Ovary (tissue), 10 donors: ENCODE measurements at places on chromosomes 12 and 14. TPM values are rescaled to one million over a fixed set of nuclear protein-coding genes. Genes with fewer than 3 reads are reported as not detected.

GRCh38 chr14:24438223-24439097 lies 4.1 kb downstream of the SDR39U1 start:
- H3K4me3 ChIP-seq, result no peak overlapping the region
- H3K27ac ChIP-seq, result no peak overlapping the region
- H3K27me3 ChIP-seq, result no peaks in the 10 kb centered on the region
- H3K36me3 ChIP-seq, result no peaks in the 10 kb centered on the region
- H3K4me1 ChIP-seq, result peaks cover 3% of the 10 kb centered on the region

The SLC39A9 gene
- 53.0 TPM for total RNA-seq

GRCh38 chr12:106956048-106956578 lies 406 bp downstream of the TMEM263 start:
- H3K27ac ChIP-seq, result peak overlapping the region; percentile 63
- peaks cover 2% of the 10 kb centered on the region for H3K4me1 ChIP-seq
- no peaks in the 10 kb centered on the region for H3K36me3 ChIP-seq
- H3K27me3 ChIP-seq, result no peaks in the 10 kb centered on the region
- peak overlapping the region; percentile 96 for H3K4me3 ChIP-seq
- peak; percentile 84 for DNase-seq

- H3K4me1 ChIP-seq, result peaks cover 5% of the 10 kb centered on the region
- no peaks in the 10 kb centered on the region for H3K27me3 ChIP-seq
- H3K27ac ChIP-seq, result no peak overlapping the region
- no peaks in the 10 kb centered on the region for H3K36me3 ChIP-seq
- H3K4me3 ChIP-seq, result no peak overlapping the region
Observed at GRCh38 chr14:103418481-103418818, 33.2 kb downstream of the MARK3 start.

DNA sequence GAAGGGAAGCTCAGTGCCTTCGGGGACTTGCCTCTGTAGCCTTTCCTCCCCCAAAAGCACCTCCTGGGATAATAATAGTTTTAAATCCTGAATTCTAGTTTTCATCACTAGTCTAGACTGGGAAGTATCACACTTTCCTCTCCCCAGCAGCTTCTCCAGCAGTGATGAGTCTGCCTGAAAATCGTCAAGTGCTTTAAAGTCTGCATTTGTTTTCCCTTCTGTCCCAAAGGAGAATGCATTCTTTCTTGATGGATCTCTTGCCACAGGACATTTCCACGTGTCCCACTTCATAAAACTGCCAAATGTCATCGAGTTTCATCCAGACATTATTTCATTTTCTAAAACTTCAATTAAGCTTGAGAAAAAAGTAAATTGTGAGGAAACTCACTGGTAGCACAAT lies 15.0 kb downstream of the CSRP2 start:
- no peak for DNase-seq
- H3K4me3 ChIP-seq, result no peak overlapping the region
- H3K27ac ChIP-seq, result no peak overlapping the region
- no peaks in the 10 kb centered on the region for H3K4me1 ChIP-seq

DNA sequence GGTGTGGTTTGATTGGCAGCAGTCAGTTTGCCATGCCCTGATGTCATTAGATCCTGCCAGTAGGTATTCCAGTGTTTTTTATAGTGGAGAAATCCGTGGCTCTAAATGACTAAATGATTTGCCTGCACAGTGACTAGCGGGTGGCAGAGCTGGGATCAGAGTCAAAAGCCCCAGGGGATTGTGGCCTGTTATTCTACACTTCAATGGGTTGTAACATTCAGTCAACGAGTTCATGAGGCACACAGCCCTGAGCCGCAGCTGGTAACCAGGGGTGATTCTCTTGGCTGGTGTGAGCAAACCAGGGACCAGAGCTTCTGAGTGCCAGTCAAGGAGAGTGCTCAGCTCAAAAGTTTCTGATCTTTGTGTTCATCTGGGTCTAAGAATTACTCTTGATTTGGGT lies 1.8 kb downstream of the MYH6 start:
- no peak for DNase-seq
- no peak overlapping the region for H3K4me3 ChIP-seq
- H3K36me3 ChIP-seq, result no peaks in the 10 kb centered on the region

The AICDA gene
- not detected for total RNA-seq

DNA sequence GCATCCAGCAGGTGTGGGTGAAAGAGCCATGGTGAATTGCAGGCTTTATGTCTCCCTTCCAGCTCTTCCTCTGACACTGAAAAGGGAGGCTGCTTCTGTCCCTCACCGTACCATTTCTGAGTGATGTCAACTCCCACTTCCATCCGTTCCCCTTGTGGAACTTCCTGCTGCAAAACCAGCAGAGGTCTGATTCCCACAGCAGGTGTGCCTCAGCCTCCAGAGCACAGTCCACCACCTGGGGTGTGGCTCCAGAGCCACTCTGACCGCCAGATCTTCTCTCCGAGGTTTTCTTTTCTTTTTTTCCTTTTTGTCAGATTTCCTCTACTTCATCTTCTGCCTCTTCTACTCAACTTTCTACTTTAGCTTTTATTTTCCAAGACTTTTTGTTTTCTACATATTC lies 62.7 kb downstream of the CDC42BPB start:
- H3K4me3 ChIP-seq, result no peak overlapping the region
- H3K27me3 ChIP-seq, result no peaks in the 10 kb centered on the region
- no peaks in the 10 kb centered on the region for H3K4me1 ChIP-seq
- no peak for DNase-seq

The ACVRL1 gene
- total RNA-seq, result 15.6 TPM

DNA sequence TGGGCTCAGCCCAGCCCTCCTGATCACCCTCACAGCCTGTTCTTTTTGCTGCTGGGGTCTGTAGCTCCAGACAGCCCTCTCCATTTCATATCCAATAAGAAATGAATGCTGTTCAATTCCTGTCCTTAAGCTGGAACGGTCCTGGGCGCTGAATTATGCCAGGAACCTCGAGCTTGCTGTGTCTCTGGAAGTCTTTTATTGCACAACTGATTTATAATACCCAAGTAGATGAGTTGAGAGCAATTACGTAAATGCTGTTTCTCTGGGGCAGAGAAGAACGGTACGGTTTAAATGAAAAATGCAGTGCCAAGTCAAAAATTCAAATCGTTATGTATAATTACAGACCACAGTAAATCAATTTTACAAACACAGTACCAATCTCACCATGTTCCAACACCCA lies 161.0 kb downstream of the SAMD4A start:
- H3K27ac ChIP-seq, result no peak overlapping the region
- no peaks in the 10 kb centered on the region for H3K27me3 ChIP-seq
- DNase-seq, result no peak
- no peak overlapping the region for H3K4me3 ChIP-seq
- no peaks in the 10 kb centered on the region for H3K4me1 ChIP-seq
- H3K36me3 ChIP-seq, result no peaks in the 10 kb centered on the region

- no peak overlapping the region for H3K4me3 ChIP-seq
- H3K27ac ChIP-seq, result no peak overlapping the region
- no peak for DNase-seq
Observed at GRCh38 chr14:50489851-50490250, 42.5 kb downstream of the MAP4K5 start.

The SLCO1A2 gene
- not detected for total RNA-seq

DNA sequence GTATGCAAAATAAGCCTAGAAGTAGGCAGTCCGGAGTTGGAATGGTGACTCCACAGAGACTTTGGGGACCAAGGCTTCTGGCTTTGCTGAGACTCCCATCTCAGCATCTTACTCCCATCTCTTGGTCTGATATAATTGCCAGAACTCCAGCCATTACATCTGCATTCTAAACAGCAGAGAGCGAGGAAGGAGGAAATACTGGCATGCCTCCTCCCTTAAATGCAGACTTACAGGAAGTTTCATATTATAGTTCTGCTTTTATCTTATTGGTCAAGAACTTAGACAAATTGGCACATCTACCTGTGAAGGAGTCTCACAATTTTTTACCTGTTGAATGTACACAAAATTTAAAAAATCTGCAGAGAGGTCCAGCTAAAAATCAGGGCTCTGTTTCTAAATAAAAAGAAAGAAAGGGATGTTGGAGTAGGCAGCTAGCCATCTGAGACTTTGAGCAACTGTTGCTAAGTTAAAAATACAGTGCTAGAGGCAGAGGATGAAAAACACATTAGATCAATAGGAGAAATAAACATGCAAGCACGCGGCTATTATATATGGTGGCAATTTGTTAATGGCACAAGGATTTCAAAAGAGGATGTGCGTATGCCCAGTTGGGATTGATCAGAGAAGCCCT lies 209.9 kb upstream of the HMGA2 start:
- no peaks in the 10 kb centered on the region for H3K36me3 ChIP-seq
- H3K27me3 ChIP-seq, result no peaks in the 10 kb centered on the region
- H3K4me1 ChIP-seq, result no peaks in the 10 kb centered on the region
- no peak overlapping the region for H3K27ac ChIP-seq
- no peak overlapping the region for H3K4me3 ChIP-seq

The RILPL2 gene
- 5.8 TPM for total RNA-seq

- H3K4me3 ChIP-seq, result no peak overlapping the region
Observed at GRCh38 chr14:88961214-88961613, 136.8 kb downstream of the TTC8 start.

DNA sequence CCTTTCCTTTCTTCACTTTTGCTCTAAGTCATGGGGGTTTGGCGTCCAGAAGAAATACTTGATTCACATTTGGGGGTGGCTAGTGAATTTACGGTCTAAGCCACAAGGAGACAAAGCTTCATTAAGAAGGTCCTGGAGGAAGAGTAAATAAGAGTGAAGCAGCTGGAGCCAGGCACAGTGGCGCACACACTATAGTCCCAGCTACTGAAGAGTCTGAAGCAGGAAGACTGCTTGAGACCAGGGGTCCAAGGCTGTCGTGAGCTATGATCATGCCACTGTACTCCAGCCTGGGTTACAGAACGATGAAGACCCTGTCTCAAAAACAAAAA lies 23.3 kb downstream of the ACTN1 start:
- H3K27me3 ChIP-seq, result no peaks in the 10 kb centered on the region
- peaks cover 42% of the 10 kb centered on the region for H3K4me1 ChIP-seq
- no peak for DNase-seq
- H3K4me3 ChIP-seq, result no peak overlapping the region
- H3K36me3 ChIP-seq, result no peaks in the 10 kb centered on the region

The RTL1 gene
- 0.13 TPM for total RNA-seq

DNA sequence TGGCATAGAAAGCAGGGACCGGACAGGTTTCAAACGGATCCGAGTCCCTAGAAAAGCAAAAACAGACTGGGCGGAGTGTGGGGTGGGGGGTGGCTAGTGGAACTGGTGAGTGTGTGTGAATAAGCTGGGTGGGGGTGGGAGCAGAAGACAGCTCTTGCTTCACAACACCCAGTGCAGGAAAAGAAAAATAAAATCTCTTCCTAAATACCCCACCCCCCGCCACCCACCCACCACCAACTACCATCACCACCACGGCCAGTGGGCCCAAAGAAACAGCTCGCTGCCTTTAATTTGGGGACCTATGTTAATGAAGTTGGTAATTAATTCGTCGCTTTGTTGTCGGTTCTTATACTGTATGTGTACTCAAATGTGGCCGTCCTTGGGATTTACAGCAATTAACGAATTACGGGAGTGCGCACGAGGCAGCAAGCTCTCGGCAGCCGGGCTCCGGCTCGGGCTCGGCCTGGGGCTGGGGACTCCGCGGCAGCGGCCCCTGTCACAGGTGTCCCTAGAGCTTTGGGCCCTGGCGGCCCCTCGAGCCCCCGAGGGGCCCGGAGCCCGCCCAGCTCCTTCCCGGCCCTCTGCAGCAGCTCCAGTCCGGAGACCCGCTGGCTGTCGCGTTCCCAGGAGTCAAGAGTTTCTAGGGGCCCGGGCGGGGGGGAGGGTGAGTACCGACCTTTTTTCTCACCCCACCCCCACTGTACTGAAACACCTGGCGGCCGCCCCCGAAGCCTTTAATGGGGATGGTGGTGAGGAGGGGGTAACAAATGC lies 1.5 kb upstream of the OTX2 start:
- H3K4me1 ChIP-seq, result no peaks in the 10 kb centered on the region
- no peak overlapping the region for H3K27ac ChIP-seq
- no peak for DNase-seq
- H3K27me3 ChIP-seq, result peaks cover 7% of the 10 kb centered on the region

The CIDEB gene
- total RNA-seq, result 13.8 TPM

The CLMN gene
- total RNA-seq, result 8.9 TPM

GRCh38 chr12:23222801-23223200 lies 597.8 kb downstream of the ETNK1 start:
- no peak overlapping the region for H3K4me3 ChIP-seq
- H3K27ac ChIP-seq, result no peak overlapping the region

The ACOT6 gene
- not detected for total RNA-seq

DNA sequence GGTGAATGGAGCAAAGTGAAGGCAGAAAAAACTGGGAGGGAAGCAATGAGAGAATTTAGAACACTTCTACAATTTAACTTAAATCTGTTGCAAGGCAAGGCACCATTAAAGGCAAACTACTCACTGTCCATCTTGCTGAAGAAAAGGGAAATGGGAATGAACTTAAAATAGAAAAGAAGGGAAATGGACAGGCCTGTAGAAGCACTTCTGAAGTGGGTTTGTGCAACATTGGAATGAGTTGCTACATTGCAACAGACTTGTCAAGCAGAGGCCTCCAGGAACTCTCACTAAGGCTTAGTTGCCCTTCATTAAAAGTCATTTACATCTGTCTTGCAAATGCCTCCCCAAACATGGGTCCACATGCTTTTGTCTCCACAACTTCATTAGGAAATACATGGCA lies 13.7 kb upstream of the OR10AD1 start:
- no peaks in the 10 kb centered on the region for H3K4me1 ChIP-seq
- H3K27me3 ChIP-seq, result no peaks in the 10 kb centered on the region
- no peak overlapping the region for H3K27ac ChIP-seq

DNA sequence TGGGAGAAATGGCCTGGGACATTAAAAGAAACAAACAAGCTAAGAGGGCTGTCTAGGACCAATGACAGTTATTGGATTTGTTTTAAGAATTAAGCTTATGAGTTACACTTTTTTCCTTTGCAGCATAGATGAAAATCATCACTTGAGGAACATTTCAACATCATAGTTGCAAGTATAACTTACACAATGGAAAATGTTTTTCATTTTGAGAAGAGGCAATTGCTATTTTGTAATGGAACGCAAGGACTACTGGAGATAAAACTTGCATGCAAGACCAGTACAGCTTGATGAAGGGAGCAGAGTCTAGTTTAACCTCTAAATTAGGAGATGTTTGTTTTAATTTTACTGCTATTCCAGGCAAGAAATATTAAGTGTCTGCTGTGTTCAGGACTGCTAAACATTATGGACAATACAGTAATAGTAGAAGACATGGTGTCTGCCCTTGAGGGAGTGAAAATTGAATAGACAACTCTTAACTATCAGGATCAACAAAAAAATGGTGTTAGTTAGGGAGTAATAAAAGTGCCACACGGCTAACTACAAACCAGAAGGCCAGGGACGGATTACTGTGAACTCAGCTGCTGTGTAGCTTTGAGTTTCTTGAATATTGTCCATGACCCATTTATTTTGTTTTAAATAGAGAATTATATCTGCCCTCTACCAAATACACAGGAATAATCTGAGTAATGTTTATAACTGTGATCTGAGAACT lies 374.5 kb downstream of the RAD51B start:
- no peaks in the 10 kb centered on the region for H3K27me3 ChIP-seq
- no peak for DNase-seq
- peak overlapping the region; percentile 13 for H3K27ac ChIP-seq
- H3K4me1 ChIP-seq, result no peaks in the 10 kb centered on the region
- H3K36me3 ChIP-seq, result no peaks in the 10 kb centered on the region

The AQP6 gene
- 0.08 TPM for total RNA-seq

GRCh38 chr12:62525271-62525670 lies 58.6 kb downstream of the MON2 start:
- DNase-seq, result no peak
- H3K27me3 ChIP-seq, result no peaks in the 10 kb centered on the region
- no peak overlapping the region for H3K4me3 ChIP-seq
- no peak overlapping the region for H3K27ac ChIP-seq
